GM23248 (cell line): ENCODE measurements at places on chromosomes 4 and X. TPM values are rescaled to one million over a fixed set of nuclear protein-coding genes. Genes with fewer than 3 reads are reported as not detected.
A peak's percentile ranks its signal among the peaks of the same experiment; 100 is the strongest.

- no peaks in the 10 kb centered on the region for H3K36me3 ChIP-seq
- H3K27ac ChIP-seq = no peak overlapping the region
- no peak for DNase-seq
- H3K4me3 ChIP-seq = no peak overlapping the region
Observed at GRCh38 chrX:124736553-124737270, 390.3 kb downstream of the SH2D1A start.

GRCh38 chrX:68045008-68045577 is 388.2 kb downstream of the OPHN1 start:
- DNase-seq = peak; percentile 4
- no peak overlapping the region for H3K27ac ChIP-seq
- no peaks in the 10 kb centered on the region for H3K36me3 ChIP-seq
- no peaks in the 10 kb centered on the region for H3K4me1 ChIP-seq
- H3K4me3 ChIP-seq = no peak overlapping the region

DNA sequence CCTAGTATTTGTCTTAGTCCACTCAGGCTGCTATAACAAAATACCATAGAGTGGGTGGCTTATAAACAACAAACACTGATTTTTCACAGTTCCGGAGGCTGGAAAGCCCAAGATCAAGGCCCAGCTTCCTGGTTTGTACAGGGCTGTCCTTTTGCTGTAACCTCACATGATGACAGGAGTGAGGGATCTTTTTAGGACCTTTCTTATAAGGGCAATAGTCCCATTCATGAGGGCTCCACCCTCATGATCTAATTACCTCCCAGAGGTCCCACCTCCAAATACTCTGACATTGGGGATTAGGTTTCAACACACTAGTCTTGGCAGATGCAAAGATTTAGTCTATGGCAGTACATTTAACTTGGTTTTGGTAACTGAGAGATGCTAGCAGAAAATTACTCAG is 20.9 kb downstream of the GPAT3 start:
- DNase-seq = no peak
- peaks cover 35% of the 10 kb centered on the region for H3K4me1 ChIP-seq
- H3K36me3 ChIP-seq = no peaks in the 10 kb centered on the region
- H3K27me3 ChIP-seq = no peaks in the 10 kb centered on the region

- no peak overlapping the region for H3K4me3 ChIP-seq
- peak; percentile 69 for DNase-seq
- H3K36me3 ChIP-seq = no peaks in the 10 kb centered on the region
- H3K4me1 ChIP-seq = no peaks in the 10 kb centered on the region
- no peaks in the 10 kb centered on the region for H3K27me3 ChIP-seq
Observed at GRCh38 chr4:48173056-48173991, 39.3 kb upstream of the TXK start.

PNCK gene
- total RNA-seq = not detected in 2 replicates

F9 gene
- not detected in 2 replicates for total RNA-seq
